HEK293T (cell line): ENCODE measurements at places on chromosomes 2 and 18.

DNA sequence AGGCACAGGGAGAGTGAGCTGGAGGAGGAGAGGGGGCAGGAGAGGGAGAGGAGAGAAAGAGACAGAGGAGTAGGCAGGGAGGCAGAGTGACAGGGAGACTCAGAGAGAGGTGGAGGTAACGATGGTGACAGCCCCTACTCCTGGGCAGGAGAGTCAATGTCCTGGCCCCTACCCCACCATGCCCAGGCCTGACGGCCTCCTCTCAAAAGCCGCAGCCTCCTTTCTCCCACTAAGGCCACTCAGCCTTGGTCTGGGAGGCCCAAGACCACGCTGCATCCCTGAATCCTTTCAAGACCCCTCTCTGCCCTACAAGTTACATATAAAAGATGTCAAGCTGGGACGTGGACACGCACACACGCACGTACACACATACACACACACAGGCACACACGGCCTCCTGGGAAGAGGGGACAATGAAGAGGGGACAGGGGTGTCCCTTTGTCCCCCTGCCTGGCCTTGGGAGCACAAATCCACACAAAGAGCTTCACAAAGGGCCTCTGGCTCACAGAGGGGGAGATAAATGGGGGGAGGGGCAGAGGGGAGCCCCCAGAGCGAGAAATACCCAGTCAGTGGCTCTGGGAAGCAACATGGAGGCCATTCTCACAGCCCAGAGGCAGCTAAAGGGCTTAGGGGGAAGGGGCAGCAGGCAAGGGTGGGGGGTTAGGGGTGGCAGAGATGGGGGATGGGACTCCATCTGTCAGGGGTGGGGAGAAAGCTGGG, 19.5 kb upstream of the TNS1 start:
- no peak for DNase-seq

- no peak for DNase-seq
These were observed 58.5 kb upstream of the PARD3B start for GRCh38 chr2:204486805-204487204.

DNA sequence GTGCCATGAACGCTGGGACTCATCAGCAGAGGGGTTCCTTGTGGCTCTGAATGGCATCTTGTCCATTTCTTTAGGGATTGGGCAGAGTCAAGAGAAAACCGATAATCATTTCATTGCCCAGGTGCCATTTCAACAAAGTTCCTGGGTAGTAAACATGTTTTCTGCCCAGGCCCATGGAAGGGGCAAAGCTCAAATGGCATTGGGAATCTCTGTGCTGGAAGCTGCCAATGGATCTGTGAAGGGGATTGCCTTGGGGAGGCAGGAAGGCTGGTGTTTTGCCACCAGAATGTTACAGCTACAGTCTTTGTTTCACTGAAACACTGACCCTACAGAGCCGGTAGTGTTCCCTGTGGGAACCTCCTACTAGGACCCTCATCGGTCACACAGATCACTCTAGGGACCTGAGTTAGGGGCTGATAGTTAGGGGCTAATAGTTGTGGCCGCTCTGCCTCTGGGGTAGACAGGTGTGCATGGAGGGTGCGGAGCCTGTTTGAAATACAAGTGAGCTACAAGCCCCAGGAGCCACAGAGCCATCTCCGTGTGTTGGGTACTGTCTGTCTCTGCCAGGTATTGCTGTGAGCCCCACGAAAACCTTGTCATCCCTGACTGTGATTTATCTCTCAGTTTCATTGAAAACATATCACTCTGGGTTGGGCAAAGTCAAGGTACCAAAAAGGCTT, 224.4 kb upstream of the COPS8 start:
- DNase-seq, result no peak

DNA sequence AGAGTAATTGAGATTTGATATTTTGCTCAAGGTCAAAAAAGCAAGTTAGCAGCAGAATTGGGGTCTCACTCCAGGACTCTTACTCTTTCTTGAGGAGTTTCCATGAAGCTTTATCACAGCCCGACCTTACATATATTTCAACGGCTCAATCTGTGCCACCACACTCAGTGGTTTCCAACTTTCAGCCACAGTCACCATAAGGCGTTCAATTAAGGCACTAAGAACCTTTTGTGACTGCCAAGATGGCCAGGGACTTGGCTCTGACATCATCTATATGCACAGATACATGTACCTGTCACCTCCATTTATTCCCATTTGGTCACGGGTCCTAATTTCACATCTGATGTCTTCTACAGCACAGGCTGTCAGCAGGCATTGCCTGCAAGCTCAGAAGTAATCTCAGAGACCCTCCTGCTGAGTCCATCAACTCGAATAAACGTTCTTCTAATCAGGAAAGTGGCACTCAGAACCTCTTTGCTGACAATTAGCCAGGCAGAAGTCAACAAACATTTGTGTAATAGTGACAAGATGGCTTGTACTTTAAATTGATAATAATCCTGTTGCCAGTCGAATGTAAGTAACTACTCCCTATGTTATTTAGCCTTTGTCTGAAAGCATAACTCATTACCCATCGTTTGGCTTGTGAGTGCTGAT, 16.1 kb downstream of the DYTN start:
- peak; percentile 18 for DNase-seq

GRCh38 chr2:71071681-71072398, 3.4 kb downstream of the NAGK start:
- DNase-seq, result no peak

- no peak for DNase-seq
These were observed 110.7 kb upstream of the HAAO start for GRCh38 chr2:42902939-42903709.

GRCh38 chr2:102544182-102544581, 71.2 kb downstream of the SLC9A4 start:
- no peak for DNase-seq

- DNase-seq, result no peak
These were observed 409.8 kb downstream of the PLCL1 start for GRCh38 chr2:198214114-198214596.

GRCh38 chr18:10995550-10995949, 153.8 kb downstream of the PIEZO2 start:
- DNase-seq, result no peak

DNA sequence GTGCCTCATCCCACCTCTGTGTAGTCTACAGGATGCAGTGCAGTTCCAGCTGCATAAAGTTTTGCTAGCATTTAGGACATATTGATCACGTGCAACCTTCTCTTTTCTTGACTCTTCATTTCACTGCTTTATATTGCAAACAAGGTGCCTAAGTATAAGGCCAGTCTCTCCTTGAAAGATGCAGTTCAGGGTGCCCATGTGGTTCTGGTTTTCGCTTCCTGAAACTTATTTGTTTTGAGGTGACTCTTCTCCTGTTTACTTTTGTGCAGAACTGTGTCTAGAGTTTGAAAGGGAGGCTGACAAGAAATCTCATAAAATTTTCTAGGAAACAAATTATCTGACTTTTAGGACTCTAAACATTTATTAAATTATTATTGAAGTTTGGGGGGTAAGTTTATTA, 189.9 kb downstream of the UBE2E3 start:
- no peak for DNase-seq

DNA sequence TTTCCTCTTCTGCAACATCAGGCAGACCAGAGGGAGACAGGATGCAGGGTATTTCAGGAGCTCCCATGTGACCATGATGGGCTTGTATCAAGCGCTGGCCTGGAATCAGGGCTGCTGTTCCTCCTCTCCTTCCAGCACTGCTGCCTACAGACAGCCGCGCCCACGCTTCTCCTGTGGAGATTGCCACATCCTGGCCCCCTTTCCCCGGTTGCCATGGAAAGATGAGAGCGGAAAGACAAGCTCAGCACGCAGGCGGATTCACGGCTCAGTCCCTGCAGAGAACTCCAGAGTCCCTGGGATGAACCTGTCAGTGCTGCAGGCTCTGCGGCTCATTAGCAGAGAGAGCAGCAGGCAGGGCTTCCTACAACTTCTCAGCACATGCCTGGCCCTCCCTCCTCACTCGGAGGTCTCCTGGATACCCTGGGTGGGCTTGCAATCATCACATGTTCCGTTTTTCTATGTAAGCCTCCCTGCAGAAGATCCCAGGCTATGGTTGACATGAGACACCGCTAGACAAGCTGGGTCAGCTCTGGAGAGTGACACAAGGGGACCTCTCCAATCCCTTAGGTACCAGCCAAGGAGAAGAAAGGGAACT, 497.8 kb upstream of the MYT1L start:
- no peak for DNase-seq

GRCh38 chr18:23189099-23189498, 53.8 kb downstream of the CABLES1 start:
- DNase-seq, result no peak

DNA sequence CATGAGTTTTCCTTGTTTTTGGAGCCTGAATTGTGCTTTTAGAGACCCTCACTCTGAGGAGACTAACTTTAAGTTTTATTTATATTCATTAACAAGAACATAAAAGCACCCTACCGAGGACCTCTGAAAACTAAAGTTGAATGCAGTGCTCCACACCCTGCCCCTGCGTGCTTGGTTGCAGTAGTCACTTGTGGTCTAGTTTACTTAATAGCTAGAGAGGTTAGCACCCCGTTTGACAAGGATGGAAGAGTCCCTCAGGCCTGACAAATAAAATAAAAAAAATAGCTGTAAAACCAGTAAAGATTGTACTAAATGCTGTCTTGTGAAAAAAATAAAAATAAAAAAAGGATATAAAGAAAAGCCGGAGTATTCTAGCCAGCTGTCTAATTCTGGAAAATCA, 395.2 kb downstream of the MTX2 start:
- DNase-seq, result no peak

GRCh38 chr2:27428213-27428977, at the start of gene NRBP1:
Gene NRBP1, plus strand, starts transcription at chr2:27428631. Its CDS starts 4,643 bp downstream, at chr2:27433274.
- DNase-seq, result peak; percentile 93

DNA sequence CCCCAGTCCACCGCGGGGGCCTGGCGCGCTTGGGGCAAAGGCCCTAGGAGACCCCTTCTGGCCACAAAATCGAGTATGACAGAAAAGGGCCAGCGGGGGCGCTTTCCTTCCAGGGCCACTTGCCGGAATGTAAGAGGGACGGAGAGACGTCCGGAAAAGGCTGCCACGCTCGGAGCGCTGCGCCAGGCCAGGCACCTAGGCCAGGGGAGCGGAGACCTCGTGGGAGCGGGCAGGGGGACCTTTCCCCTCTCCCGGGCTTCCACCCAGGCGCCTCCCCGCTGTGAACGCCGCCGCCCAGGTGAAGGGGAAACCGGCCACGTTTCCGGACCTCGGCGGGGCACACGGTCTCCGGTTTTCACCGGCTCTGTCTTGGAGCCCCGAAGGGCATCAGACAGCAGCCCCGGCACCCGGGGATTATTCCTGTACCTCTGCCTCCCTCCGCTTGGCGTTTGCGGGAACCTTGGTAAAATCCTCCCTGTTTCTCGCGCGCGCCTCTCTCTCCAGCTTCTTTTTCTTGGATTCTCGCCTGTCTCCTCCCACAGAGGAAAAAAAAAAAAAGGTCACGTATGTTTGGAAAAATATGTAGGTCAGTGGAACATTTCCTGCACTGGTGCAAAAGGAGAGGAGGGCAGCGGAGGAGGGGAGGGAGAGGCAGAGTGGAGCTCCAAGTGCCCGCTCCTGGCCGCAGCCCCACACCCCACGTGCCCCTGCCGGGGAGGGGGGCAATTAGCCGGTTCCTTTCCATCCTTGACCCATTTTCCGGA, 1.2 kb upstream of the NPAS2 start:
- peak; percentile 60 for DNase-seq

DNA sequence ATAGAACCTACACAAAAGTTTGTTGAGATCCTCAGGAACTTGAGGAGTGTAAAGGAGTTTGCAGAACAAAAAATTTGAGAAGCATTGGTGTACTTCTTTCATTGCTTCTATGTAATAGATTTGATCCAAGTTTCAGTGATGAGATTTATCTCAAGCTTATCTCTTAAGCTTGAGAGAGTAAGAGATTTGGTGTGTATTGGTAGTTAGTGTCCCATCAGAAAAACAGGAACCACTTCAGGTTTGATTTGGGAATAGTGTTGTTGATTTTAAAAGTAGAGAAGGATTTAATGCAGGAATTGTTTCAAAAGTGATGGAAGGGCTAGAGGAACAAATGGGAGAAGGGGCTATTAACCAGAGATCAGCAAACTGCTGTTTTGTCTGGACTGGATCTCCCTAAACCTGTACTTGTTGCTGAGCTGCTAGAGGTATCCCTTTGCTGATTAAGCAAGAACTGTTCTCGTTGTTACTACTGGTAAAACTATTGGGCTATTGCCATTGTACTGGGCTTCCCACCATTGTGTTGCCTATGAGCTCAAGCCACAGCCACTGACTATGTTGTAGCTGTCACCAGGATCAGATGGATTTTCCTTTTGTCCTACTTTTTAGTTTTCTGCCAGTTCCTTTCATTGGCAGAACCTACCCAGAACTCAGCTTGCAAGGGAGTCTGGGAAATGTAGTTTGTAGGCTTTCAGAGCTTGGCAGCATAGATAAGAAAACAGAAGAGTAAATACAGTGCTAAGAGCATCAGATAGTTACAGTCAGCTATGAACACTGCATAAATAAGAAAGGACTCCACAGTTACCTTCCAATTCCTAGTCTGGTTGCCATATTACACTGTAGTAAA, 39.3 kb downstream of the RAB10 start:
- no peak for DNase-seq

- no peak for DNase-seq
These were observed 20.3 kb downstream of the CFAP210 start for GRCh38 chr2:169673921-169674320.

- DNase-seq, result no peak
These were observed 50.4 kb downstream of the MALT1 start for GRCh38 chr18:58721566-58722239.

DNA sequence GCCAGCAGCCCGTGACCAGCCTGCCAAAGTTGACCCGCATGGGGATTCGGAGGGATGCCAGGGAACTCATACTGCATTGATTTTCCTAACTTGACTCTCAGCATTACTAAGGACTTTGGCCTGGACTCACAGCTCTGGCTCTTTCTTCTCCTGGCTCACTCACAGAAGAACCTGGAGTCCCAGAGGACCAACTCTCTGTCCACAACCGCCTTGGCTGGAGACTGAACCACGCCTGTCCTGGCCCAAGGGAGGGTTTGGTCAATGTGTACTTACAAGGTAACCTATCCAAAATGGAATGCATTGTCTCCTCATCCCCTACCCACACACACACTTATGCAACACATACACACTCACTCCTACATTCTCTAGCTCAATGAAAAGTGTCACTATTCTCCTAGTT, 135.6 kb upstream of the KLHL29 start:
- no peak for DNase-seq

GRCh38 chr2:157355618-157356017, 30.0 kb upstream of the ERMN start:
- DNase-seq, result no peak

- no peak for DNase-seq
These were observed 378.5 kb upstream of the RGPD4 start for GRCh38 chr2:107448160-107448559.

DNA sequence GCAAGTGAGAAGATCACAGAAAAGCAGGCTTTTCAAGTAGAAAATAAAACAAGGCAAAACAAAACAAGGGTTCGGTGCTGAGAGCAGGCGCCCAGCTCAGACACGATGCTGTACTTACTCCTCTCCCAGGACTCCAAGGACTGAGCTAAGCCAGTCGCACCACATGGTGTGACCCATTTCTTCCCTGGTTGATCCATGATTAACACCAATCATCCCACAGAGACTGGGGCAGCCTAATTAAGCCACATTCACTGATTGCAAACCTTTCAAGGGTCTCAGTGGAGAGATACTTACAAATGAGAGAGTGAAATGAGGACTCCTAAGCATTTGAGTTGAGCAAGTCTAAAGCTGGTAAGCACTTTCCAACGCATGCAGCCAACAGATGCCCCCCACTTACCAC, 155.2 kb downstream of the MYO5B start:
- DNase-seq, result no peak

GRCh38 chr2:84965827-84966226, 5.1 kb upstream of the KCMF1 start:
- DNase-seq, result no peak

- no peak for DNase-seq
These were observed 122.0 kb upstream of the ST6GAL2 start for GRCh38 chr2:107007927-107008326.
